ENCODE measurements at places on chromosomes 4 and X. TPM values are rescaled to one million over a fixed set of nuclear protein-coding genes. Genes with fewer than 3 reads are reported as not detected.

The ACE2 gene
- not detected for total RNA-seq

The KLHL4 gene
- total RNA-seq: 4.8 TPM

The PAGE1 gene
- not detected for total RNA-seq

The DOK7 gene
- not detected for total RNA-seq

The FGFBP2 gene
- total RNA-seq: not detected

The KCNIP4 gene
- total RNA-seq: 0.29 TPM

The CT55 gene
- total RNA-seq: not detected

The ARSJ gene
- 23.9 TPM for total RNA-seq

The FOXR2 gene
- total RNA-seq: not detected

The SLC7A11 gene
- 45.4 TPM for total RNA-seq

The PGAM4 gene
- not detected for total RNA-seq

Data from placental pericyte (primary cell).